ENCODE measurements at places on chromosomes 3 and 15.
A peak's percentile ranks its signal among the peaks of the same experiment; 100 is the strongest.

- DNase-seq = peak; percentile 64
Measured at GRCh38 chr3:59660376-59660775, 610.6 kb upstream of the CFAP20DC start.

GRCh38 chr15:33788906-33789540, 179.3 kb upstream of the CHRM5 start:
- DNase-seq = no peak

DNA sequence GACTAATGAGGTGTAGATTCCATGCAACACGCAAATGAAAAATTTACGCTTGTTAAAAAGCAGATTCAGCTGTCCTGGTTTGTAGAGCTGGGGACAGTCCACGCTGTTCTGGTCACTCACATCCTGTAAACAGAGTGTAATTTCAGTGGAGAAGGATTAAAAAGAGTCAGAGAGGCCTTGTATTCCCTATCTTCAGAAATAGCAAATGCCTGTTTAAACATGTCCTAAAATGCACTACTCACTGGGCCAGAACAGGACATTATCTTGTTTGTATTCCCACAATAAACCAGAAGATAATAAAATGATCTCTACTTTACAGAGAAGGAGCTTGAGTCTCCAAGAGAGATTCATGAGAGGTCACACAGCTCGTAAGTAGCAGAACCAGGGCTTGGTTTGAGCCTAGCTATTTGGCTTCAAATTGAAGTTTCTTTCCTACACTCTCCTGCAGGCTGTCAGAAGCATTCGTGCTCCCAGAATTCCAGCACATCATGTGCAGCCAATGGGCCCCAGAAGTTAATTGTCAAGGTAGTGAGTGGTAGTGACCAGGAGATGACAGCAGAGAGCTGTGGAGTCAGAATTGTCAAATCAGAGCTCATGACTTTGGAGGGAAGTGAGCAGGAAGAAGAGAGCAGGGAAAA, 242.5 kb downstream of the ATP8B4 start:
- DNase-seq = peak; percentile 41

DNA sequence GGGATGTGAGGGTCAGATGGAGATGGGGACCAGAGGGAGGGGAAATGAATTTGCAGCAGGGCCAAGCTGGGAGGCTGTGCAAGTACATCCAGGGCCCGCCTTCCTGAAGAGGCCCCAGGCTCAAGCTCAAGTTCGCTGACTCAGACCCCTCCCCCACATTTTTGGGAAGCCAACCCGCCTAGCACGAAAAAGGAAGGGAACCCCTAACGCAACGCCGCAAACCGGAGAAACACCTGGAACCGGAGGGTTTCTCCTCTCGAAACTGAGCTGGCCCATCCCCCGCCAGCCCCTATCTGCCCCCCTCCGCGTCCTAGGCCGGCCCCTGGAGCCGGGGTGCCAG, 624 bp downstream of the AP3B2 start:
- DNase-seq = no peak

DNA sequence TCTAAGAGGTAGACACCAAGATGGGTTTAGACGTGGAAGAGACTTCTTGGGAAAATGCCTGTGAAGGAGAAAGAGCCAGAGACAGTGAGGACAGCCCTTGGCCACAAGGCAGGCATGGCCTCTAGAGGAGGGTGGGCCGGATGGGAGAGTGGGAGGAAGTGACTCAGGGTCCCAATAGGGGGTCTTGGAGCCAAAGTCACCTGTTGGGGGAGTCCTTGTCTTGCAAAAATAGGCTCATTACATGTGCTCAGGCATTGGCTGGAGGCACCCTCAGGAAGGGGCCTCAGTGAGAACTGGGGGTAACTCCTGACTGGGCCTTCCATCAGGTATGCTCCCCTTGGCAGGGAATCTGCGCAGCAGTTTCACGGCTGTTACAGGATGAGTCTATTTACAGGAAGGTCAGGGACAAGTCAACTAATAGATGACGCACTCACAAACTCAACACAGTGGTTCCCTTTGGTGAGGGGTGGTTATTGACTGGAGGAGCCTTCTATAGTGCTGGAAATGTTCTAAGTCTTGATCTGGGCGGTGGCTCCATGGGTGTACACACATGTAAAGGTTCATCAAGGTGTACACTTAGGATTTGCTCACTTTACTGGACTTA, 259.6 kb downstream of the XXYLT1 start:
- DNase-seq = no peak

DNA sequence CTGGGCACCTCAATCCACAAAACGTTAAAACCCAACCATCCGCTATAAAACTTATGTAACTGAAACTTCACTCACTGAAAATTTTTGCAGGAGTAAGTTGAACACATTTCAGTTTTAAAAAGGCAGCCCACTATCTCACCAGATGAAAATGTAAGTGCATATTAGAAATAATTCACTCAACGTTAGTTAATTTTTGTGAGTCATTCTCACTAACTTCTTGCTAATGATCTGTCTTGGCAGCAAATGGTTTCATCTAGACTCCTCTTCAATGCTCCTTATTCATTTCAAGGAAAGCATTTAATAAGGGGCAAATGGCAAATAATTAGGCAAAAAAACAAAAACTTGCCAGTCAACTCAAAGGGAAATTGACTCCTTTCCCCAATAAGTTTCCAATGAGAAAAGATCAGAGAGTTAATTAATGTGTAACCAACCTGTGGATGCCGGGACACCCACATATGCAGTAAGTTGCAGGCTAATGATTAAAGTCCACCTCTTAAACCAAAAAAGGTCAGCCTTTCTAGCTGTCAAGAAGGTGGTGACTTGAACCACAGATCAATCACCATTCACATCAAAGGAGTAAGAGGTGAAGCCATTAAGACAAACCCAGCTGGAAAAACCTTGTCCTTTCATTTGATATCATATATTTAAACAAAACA, 22.9 kb upstream of the PRICKLE2 start:
- no peak for DNase-seq

GRCh38 chr3:56771376-56771775, 30.4 kb downstream of the ARHGEF3 start:
- DNase-seq = no peak

DNA sequence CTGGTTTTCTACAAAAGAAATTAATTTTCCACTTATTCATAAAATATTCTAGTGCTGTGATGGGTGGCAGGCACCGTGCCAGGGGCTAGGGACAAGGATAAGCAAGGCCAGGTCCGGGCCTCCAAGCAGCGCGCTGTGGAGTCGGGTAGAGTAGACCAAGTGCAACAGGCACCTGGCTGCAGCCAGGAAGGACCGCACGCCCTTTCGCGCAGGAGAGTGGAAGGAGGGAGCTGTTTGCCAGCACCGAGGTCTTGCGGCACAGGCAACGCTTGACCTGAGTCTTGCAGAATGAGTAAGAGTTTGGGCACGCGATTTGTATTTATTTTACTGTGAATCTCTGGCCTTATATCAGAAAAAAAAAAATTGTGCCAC, at the start of gene CASR:
TSS of gene CASR (plus strand) at position 148 of the 372 bp plus-strand sequence. CDS start 70,522 bp downstream, outside the sequence.
- peak; percentile 11 for DNase-seq

DNA sequence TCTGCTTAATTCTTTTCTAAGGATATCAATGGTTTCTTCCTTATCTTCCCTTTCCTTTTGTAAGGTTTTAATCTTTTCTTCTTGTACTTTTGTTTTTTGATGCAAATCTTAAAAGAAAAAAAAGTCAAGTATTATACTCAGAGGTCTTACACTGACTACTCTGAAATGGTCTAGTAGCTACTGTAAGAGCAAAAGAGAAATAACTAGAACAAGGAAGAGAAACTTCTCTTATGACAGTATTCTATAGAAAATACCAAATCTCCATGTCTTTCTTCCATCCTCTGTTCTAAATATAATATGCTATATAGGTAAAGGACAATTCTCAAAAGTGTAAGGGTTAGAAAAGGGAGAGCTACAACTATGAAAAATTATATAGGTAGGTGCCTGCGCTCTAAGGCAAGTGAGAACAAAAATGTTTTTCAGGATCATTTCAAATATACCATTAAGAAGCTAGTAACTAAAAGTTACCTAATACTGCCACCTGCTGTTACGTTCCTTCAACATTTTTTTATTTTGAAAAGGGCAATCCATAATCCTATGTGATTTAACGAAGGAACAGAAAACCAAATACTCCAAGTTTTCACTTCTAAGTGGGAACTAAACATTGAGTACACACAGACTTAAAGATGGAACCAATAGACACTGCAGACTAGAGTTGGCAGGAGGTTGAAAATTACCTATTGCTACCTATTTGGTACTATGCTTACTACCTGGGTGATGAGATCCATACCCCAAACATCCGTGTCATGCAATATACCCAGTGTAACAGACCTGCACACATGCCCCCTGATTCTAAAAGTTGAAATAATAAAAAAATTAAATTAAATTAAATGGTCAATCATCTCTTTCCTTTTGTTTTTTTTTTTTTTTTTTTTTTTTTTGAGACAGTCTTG, 36.7 kb downstream of the CIP2A start:
- DNase-seq = peak; percentile 41

DNA sequence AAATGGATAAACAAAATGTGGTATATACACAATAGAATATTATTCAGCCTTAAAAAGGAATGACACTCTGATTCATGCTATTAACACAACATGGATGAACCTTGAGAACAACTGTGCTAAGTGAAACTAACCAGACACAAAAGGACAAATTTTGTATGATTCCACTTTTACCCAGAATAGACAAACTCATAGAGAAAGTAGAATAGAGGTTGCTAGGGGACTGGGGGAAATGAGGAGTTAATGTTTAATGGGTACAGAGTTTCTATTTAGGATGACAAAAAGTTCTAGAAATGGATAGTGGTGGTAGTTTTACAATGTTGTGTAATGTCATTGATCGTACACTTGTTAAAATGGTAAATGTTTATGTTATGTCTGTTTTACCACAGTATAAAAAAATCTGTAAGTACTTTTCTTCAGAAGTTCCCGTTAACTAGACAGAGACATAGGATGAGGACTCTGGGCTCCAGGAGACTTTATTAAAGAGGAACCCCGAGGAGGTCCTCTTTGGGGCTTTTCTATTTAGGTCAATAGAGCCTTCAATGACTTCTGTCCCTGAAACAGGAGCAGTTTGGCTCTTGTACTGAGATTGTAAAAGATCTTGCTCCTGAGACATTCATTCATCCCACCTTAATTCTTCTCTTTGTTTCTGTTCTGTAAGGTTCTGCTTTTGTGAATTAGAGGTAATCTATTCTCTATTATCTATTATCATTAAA, 24.5 kb downstream of the ABHD6 start:
- no peak for DNase-seq

DNA sequence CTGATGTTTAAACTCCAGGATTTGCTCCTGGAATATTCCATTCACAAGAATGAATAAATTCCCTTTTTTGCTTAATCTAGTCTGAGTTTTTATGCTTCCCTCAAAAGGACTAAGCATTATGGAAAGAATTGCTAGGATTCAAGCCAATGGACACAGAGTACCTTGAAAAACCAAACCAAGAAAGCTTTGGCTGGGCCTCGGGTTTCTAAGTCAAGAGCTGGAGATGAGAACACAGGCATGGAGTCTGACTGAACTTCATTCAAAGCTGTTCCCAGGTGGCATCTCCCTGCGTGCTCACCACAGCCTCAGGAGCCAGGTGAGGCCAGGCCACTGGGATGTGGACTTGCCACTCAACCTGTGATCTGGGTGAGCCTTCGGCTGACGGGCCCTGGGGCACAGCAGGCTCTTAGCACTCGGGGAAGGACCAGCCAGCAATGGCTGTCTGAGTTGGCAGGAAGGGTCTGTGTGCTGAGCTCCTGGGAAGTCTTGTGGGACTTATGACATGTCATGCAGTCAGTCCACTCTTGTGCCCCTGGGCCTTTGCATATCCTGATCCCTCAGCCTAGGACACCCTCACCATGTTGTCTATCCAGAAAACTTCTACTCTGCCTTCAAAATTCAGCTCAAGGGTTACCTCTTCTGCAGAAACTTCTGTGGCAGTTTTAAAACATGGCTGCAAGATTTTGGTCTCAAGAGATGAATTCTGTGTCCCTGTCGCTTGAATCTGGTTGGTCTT, 21.8 kb downstream of the CRABP1 start:
- DNase-seq = no peak

DNA sequence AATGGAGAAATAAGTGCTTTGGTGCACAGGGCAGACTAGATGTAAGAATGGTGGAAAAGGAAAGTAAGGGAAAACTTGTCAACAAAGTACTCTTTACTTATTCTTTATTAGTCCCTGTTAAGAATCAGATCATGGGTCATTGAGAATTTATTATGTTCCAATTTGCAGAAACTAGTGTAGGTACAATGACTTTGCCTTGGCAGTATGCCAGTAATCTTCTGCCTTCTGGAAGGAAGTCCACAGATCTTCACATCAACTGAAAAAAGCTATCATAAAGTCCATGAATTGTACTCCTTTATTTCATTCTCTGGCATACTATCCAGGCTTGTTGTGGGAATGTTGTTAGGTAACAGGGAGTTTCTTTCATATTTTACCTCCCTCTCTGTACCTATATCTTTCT, 88.2 kb upstream of the FLNB start:
- DNase-seq = no peak

DNA sequence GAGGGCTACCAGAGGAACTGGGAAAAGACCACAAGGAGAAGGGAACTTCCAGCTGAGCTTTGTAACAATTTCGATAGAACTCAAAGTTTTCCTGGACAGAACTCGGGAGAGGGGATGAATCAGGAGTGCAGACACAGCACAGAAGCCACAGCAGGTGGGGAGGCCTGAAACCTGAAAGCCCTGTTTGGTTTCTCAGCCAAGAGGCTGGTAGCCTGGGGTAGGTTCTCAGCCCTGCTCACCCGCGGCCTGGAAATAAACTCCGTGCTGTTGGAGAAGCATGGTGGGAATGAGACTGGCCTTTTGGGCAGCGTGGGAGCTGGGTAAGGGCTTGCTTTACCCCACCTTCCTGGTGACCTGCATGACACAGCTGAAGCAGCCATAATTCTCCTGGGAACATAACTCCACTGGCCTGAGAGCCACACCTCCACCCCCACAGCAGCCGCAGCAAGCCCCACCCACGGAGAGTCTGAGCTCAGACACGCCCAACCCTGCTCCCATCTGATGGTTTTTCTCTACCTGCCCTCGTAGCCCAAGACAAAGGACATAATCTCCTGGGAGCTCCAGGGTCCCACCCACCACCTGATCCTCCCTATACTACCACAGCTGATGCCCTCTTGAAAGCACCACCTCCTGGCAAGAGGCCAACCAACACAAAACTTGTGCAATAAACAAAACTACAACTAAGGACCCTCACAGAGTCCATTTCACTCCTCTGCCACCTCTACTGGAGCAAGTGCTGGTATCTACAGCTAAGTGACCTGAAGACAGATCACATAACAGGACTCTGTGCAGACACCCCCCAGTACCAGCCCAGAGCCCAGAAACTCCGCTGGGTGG, 52.5 kb upstream of the CHRM5 start:
- DNase-seq = no peak

DNA sequence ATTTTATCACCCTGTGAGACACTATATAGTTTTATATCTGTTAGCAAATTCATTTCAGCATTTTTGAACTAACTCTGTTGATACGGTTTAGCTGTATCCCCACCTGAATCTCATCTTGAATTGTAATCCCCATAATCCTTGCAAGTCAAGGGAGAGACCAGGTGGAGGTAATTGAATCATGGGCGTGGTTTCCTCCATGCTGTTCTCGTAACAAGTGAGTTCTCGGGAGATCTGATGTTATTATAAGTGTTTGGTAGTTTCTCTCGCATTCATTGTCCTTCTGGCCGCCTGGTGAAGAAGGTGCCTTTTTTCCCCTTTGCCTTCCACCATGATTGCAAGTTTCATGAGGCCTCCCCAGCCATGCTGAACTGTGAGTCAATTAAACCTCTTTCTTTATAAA, 53.2 kb upstream of the TMC3 start:
- no peak for DNase-seq
